NCI-H2029 (cell line): ENCODE measurements at places on chromosomes 6 and 20.

DNA sequence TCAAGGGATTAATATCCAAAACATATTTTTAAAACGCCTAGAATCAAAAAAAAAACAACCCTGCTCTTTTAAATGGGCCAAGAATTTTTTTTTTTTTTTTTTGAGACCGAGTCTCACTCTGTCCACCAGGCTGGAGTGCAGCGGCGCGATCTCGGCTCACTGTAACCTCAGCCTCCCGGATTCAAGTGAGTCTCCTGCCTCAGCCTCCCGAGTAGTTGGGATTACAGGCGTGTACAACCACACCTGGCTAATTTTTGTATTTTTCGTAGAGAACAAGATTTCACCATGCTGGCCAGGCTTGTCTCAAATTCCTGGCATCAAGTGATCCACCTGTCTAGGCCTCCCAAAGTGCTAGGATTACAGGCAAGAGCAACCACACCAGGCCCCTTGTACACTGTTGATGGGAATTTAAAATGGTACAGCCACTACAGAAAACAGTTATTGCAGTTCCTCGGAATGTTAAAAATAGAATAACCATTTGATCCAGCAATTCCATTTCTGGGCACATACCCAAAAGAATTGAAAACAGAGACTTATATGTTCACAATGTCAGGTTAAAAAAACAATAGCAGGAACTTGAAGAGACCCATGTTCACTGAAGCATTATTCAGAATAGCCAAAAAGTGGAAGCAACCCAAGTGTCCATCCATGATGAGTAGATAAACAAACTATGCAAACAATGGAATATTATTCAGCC lies 3.1 kb upstream of the MYL9 start:
- DNase-seq: peak; percentile 50

GRCh38 chr6:2021713-2022125 lies 223.7 kb downstream of the GMDS start:
- DNase-seq: peak; percentile 97

DNA sequence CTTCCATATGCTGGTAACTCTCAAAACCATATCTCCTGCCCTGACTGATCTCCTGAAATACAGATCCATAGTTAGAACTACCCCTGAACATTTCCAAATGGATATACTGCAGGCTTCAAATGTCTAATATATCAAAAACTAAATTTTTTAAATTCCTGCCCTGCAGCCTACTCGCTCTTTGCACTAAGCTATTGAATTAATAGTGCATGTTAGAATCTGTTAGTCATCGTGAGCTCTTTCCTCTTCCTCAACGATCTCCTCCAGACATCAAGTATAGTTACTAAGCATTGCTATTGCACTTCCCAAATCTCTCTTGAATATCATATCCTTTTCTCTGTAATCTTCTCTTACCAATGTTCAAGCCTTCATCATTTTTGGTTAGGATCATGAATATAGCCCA lies 26.0 kb upstream of the RSPO3 start:
- no peak for DNase-seq

DNA sequence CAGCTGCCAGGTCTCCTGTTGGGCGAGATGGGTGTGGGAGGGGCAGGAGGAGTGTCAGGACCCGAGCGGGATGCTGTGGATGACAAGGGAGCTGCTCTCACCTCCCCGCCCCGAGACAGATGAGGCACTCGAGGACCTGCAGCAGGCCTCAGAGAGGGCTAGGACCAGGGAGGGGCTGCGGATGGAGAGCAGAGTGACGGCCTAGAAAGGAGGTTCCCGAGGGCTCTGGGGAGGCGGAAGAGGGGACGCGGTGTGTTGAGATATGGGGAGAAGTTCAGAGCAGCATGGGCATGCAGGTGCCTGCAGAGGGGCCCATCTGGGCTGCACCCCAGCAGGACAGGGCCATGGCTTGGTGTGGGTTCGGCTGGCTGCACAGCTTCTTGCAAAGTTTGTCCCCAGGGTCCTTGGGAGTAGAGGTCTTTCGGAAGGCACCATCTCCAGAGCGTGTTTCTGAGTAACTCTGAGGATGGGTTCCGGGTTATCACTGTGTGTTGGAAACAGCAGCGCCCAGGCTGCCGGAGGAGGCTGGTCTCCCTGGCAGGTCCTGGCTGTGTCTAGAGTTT lies 104.6 kb downstream of the PAX1 start:
- no peak for DNase-seq

- no peak for DNase-seq
These were observed 134.4 kb downstream of the ARHGAP18 start for GRCh38 chr6:129575378-129576118.

DNA sequence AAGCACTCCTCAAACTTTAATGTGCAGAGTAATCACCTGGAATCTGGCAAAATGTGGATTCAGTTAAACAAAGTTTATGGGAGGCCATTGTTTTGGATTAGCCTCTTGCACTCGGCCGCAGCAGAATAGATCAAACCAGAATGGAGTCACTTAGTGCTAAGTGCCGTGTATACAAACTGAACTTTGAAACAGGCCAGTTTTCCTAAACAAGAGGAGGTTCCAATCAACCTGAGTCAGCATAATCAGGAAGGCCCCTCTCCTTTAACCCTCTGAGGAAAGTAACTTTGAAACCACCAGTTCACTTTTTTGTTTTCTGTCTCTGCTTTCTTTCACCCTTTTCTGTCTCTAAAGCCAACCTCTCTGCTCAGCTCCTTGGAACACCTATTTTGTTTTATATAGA lies 92.2 kb downstream of the UST start:
- no peak for DNase-seq

- DNase-seq: no peak
These were observed 18.4 kb upstream of the MRPS18A start for GRCh38 chr6:43705996-43706395.

DNA sequence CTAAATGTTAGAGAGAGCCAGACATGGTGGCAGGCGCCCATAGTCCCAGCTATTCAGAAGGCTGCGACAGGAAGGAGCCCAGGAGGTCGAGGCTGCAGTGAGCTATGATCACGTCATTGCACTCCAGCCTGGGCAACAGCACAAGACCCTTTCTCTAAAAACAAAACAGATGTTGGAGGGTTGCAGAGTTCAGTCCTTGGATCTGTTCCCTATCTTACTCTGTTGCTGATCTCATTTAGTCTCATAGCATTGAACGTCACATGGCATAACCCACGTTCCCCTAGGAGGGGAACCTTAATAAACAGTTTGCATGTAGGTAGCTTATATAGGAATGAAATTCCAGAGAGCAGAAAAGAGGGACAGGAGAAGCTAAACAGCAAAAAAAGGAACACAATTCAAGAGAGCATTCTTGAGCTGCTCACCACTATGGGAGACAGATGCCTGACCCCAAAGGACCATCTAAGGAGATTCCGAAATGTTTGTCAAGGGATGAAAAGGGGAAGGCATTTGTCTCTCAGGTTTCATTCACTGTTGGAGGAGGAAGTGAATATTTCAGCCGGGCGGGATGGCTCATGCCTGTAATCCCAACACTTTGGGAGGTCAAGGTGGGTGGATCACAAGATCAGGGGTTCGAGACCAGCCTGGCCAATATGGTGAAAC lies 54.6 kb upstream of the PIM1 start:
- DNase-seq: no peak

GRCh38 chr6:28775405-28776129 lies 148.2 kb downstream of the TRIM27 start:
- DNase-seq: no peak

GRCh38 chr6:43878823-43879495 lies 108.9 kb downstream of the VEGFA start:
- DNase-seq: no peak

DNA sequence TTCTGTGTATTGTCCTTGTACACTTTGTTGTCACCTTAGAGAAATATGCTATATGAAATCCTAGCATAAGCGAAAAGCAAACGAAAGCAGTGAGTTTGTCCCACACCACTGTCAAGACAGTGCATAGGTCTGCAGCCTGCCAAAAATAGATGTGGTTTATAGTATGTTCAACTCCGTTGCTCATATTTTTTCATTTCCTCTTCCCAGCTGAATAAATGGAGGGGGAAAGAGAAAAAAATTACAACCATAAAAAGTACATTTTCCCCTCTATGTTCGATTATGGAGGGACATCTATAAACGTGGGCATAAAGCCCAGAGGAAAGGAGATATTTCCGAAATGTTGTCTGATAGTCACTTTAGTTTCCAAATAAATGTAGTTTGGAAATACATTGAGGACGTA lies 25.8 kb downstream of the PRL start:
- DNase-seq: no peak

DNA sequence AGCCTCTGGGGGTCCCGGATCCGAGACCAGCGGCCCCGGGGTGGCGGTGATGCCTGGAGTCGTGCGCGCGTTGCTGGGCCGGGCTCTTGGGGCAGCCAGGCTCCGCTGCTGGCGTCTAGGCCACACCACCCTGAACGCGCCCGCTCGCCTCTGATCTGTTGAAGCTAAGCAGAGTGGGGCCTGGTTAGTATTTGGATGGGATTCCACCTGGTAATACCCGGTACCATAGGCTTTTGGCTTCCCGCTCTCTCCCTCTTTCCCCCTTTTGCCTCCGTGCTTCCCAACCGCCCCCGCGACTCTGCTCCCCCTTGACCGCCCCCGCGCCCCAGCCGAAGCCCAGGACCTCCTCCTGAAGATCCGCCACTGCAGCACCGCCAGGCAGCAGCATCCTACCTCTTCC lies 1383.5 kb upstream of the DEFB115 start:
- no peak for DNase-seq

DNA sequence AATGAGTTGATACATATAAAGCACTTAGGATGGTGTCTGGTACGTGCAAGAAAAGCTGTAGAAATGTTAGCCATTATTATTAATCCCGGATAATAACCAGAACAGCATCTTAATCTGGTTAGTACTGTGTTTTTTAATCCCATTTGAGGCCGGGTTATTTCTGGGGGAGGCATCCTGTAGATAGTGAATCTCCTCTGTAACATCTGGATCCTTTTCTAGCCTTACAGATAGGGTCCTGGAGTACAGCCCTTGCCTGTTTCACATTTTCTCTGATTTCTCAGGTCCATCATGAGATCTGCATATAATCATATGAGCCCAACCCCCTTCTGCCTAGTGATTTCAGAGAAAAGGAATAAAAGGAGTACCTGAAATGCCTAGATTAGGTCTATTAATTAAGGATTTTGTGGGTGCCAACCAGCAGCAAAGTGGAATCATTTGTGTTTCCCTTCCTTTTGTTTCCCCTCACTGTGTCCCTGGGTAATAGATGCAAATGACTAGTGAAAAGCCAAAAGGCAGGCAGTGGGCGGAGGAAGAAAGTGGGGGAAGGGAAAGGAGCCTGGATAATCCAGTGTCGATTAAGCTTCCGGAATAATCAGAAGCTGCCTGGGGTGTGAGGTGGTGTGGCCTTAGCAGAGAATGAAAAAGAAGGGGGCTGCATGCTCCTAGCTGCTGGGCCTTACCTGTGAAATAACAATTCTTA lies 88.9 kb downstream of the SOBP start:
- DNase-seq: no peak

DNA sequence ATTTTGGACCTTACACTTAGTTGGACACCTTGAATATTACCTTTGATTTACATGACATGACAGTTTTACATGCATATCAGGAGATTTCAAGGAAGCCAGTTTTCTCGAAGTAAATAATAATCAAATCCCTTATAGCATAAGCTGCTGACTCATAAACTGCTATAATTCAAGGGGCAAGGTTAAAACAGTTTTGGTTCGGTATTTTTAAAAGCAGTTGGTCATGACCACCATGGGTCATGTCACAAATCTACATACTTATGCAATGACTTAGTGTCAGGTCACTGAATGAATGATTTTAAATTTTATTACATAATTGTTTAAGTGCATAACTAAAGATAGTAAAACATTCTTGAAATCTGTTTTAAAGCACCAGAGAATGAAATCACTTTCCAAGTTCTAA lies 158.0 kb downstream of the DST start:
- no peak for DNase-seq

- no peak for DNase-seq
These were observed 76.8 kb upstream of the PIM1 start for GRCh38 chr6:37092923-37093727.

DNA sequence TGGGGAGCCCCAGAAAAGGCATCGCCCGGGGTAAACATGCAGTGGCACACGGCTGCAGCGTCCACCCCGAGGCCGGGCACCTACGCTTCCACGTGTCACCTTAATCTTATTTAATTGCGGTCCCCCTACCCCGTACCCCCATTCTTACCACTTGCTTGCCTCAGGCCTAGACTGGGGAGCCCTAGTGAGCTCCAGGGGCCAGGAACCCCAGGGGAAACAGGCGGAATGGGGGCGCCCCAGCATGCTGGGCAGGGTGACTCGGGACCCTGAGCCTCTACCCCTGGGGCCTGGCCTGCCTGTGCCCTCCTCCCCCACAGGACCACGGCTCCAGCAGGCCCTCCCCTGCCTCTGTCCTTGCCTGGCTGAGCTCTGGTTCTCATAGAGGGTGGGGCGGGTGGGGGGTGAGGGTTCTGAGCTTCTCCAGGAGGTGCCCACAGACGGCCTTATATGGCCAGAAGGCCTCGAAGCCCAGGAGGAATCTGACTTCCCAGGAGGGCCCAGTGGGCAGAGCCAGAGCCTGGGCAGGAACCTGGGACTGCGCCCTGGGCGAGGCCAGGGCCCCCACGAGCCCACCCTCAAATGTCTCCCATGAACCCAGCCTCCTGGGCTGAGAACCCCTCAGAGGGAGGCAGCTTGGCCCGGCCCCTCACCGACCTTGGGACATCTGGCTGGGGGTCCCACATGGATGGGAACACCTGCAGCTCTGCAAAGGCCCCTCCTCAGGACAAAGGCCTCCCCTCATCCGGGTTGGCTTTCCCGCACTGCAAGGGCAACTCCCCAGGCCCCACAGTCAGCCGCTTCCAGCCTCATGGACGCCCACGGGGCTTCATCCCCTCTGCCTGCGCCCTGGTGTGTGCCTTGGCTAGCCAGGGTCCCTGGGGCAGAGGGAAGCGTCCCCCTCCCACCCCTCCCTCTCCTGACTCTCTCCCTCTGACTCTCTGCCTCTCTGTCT lies 5.2 kb upstream of the LAMA5 start:
- no peak for DNase-seq

DNA sequence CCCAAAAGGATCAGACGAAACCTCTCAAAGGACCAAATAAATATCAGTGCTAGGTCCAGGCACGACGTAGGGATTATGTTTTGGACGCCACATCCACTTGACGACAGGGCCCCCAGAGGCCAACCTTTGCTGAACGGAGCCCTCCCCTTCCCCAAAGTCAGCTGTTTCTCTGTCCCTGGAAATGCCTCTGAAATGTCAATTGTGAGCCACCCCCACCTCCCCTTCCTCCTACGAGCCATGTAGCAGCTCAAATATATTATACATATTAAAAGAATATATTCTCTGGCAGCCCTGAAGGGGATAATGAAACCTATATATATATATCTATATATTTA lies 39.6 kb upstream of the BLCAP start:
- no peak for DNase-seq

- peak; percentile 84 for DNase-seq
These were observed 8.4 kb upstream of the RNF182 start for GRCh38 chr6:13916230-13916944.

DNA sequence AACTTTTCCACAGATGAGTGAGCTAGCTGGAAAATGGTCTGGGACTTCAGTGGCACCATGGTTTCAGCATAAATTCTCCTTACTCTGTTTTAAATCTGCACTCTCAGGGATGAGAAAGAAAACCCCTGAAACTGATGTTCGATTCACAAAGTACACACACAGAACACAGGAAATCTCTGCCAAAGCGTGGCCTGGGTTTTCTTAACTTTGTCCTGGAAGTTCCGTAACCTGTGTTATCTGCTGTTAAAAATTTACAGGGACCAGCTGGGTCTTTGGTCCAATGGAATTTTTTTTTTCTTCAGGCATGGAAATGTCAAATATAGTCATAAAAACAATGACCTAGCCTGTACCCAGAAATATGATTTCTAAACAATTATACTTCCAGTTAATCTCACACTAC lies 7.3 kb downstream of the SCML4 start:
- DNase-seq: no peak

GRCh38 chr6:158460602-158461169 lies 99.2 kb upstream of the TMEM181 start:
- DNase-seq: no peak
